ENCODE measurements at places on chromosomes 2 and 18. TPM values are rescaled to one million over a fixed set of nuclear protein-coding genes. Genes with fewer than 3 reads are reported as not detected.

VWC2L gene
- not detected for total RNA-seq

GRCh38 chr2:184444217-184444616 lies 154.1 kb upstream of the ZNF804A start:
- no peaks in the 10 kb centered on the region for H3K36me3 ChIP-seq
- H3K4me3 ChIP-seq: no peak overlapping the region
- H3K27ac ChIP-seq: no peak overlapping the region
- no peaks in the 10 kb centered on the region for H3K4me1 ChIP-seq

GRCh38 chr2:62263076-62263715 lies 67.3 kb downstream of the B3GNT2 start:
- peaks cover 3% of the 10 kb centered on the region for H3K4me1 ChIP-seq
- H3K27me3 ChIP-seq: no peaks in the 10 kb centered on the region
- H3K27ac ChIP-seq: no peak overlapping the region
- H3K36me3 ChIP-seq: no peaks in the 10 kb centered on the region

CACNB4 gene
- total RNA-seq: 0.41 TPM

DNA sequence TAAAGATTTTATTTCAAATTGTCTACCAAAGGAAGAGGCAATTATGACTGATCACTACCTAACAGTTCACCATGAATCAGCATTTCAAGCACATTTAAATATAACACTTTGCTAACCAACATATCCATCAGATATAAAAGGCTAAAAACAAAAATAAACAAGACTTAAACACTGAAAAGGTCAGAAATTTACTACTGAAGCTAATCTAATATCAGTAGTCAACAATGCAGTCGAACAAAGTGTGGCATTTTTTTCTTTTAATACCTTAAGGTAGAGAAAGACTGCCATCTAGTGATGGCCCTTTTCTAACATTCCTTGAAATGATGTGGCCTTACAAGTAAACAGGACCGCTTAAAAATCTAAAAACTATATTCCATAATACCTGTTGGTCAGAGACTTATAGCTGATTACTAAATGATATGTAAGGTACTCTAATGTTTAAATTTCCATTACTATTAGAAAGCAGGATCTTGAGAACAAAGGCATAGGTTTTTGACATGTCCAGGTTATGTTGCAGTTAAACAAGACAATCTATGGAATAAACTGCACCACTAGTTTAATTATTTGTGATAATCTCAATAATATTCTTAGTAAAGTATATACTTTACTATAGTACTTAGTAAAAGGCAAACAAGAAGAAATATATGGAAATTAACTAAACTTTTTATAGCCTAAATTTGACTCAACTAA lies 80.0 kb downstream of the EXOC6B start:
- H3K36me3 ChIP-seq: no peaks in the 10 kb centered on the region
- H3K4me1 ChIP-seq: no peaks in the 10 kb centered on the region
- no peaks in the 10 kb centered on the region for H3K27me3 ChIP-seq
- no peak overlapping the region for H3K27ac ChIP-seq

SCG2 gene
- not detected for total RNA-seq

LINC00305 gene
- total RNA-seq: not detected

GRCh38 chr2:14722904-14723570 lies 90.5 kb downstream of the LRATD1 start:
- H3K4me3 ChIP-seq: no peak overlapping the region
- no peaks in the 10 kb centered on the region for H3K36me3 ChIP-seq
- H3K4me1 ChIP-seq: no peaks in the 10 kb centered on the region
- no peaks in the 10 kb centered on the region for H3K27me3 ChIP-seq

ARHGAP28 gene
- not detected for total RNA-seq

DNA sequence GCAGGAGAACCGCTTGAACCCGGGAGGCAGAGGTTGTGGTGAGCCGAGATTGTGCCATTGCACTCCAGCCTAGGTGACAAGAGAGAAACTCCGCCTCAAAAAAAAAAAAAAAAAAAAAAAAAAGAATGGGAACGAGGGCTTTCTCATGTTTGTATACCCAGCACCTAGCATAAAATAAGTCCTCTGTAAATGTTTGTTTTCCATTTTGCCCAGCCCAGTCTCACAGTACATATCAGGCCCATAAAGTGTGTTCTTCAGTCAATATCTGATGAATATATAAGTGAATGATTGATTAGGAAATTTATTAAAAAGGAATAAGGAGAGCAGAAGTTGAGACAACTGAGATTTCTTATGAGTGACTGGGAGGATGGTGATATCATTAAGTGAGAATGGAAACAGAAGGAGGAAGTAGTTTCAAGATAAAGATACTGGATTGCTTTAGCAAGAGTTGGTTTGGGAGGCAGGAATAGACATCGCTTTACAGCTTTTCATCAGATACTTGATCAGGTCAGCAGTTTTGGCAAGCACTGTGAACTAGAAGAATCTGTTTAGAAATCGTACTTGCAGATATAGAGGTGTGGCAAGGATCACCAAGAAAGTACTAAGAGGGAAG lies 327.5 kb downstream of the KIAA1328 start:
- no peak for DNase-seq
- peaks cover 5% of the 10 kb centered on the region for H3K36me3 ChIP-seq
- H3K27me3 ChIP-seq: no peaks in the 10 kb centered on the region
- H3K4me1 ChIP-seq: peaks cover 2% of the 10 kb centered on the region

DNA sequence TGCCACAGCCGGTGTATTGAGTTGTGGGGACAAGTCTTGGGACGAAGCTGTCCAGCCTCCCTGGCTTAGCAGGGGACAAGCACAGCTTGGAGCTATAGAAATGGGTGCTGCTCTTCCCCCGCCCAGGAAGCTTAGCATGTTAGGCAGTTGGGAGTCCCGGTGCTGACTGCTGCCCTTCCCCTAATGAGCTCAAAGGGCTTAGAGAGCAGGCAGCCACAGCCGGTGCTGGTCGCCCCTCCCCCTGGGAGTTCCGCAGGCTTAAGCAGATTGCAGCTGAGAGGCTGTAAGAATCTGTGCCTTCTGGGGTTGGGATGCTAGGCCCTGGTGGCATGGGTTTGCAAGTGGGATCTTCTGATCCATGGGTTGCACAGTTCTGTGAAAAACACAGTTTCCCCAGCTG lies 237.3 kb downstream of the DCDC2C start:
- no peaks in the 10 kb centered on the region for H3K36me3 ChIP-seq
- H3K27ac ChIP-seq: no peak overlapping the region
- no peaks in the 10 kb centered on the region for H3K27me3 ChIP-seq
- H3K4me3 ChIP-seq: no peak overlapping the region
- DNase-seq: no peak

DNA sequence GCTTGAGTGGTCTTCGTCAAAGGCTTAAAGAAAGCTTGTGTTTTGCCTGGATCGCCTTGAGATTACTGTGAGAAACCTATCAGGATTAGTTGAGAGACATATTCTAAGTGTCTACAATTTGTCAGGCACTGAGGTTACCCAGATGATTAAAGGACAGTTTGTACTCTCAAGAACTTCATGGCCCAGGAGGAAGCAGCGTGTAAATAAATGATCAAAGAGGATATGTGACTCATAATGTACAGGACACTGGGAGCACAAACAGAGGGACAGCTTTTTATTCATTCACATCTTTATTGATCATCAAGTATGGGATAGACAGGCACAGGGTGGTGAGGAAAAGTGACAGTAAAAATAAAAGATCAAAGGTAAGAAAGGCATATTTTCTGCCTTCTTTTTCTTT lies 152.6 kb upstream of the FSHR start:
- no peaks in the 10 kb centered on the region for H3K36me3 ChIP-seq
- no peak for DNase-seq
- no peaks in the 10 kb centered on the region for H3K4me1 ChIP-seq
- no peaks in the 10 kb centered on the region for H3K27me3 ChIP-seq

- DNase-seq: no peak
- no peak overlapping the region for H3K4me3 ChIP-seq
- peaks cover 4% of the 10 kb centered on the region for H3K27me3 ChIP-seq
- no peak overlapping the region for H3K27ac ChIP-seq
- no peaks in the 10 kb centered on the region for H3K36me3 ChIP-seq
These were observed 67.6 kb downstream of the KIAA2012 start for GRCh38 chr2:202140522-202141252.

GRCh38 chr2:5175231-5175630 lies 517.0 kb upstream of the SOX11 start:
- H3K36me3 ChIP-seq: no peaks in the 10 kb centered on the region
- H3K4me3 ChIP-seq: no peak overlapping the region
- DNase-seq: no peak
- no peaks in the 10 kb centered on the region for H3K4me1 ChIP-seq

GRCh38 chr2:107932979-107933378 lies 53.3 kb upstream of the SLC5A7 start:
- peaks cover 6% of the 10 kb centered on the region for H3K27me3 ChIP-seq
- H3K4me3 ChIP-seq: no peak overlapping the region
- H3K36me3 ChIP-seq: no peaks in the 10 kb centered on the region
- H3K4me1 ChIP-seq: no peaks in the 10 kb centered on the region
- H3K27ac ChIP-seq: no peak overlapping the region

NDC80 gene
- total RNA-seq: 82.2 TPM

GRCh38 chr2:189659734-189660133 lies 1.5 kb upstream of the ASNSD1 start:
- H3K27me3 ChIP-seq: no peaks in the 10 kb centered on the region
- peak overlapping the region; percentile 55 for H3K27ac ChIP-seq
- DNase-seq: no peak
- H3K4me3 ChIP-seq: no peak overlapping the region
- H3K4me1 ChIP-seq: peaks cover 51% of the 10 kb centered on the region

DNA sequence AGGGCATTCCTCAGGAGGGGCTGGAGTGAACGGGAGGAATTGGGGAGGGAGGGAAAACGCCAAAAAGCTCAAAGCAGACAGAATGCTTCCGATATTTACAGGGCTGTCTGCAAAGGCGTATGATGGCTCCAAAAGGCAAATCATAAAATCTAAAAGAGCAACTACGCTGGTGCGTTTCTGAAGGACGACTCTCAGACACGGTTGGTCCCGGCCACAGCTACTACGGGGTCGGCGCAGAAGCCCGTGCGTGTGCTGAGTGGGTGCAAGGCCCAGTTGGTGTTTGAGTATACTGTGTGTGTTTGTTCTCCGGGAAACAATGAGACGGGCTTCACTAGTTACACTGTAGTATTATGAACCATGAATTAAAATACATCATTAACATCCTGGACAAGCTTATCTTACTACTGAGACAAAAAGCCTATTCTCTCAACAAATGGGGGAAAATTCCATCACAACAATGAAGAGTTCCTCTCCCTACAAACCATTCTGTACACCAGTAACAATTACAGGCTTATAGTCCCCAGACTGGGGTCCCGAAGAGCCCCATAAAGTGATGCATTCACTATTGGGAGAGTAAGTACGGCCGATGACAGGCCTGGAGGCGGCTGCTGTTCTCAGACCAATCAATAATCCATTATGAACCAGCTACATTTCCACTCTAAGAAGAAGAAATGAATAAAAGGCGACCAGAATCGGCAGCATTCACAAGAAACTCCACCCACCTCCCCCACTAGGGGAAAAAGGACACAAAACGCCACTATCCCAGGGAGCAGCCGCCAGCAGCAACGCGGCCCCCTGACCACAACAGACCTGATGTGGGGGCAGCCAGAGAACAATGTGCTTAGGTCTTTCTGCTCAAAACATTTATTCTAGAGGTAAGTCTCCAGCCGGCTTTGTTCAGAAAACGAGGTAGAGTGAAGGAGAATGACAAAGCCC lies 43.4 kb downstream of the ZNF516 start:
- H3K27ac ChIP-seq: peak overlapping the region; percentile 27
- H3K4me3 ChIP-seq: peak overlapping the region; percentile 73
- DNase-seq: peak; percentile 13
- peaks cover 42% of the 10 kb centered on the region for H3K4me1 ChIP-seq
- H3K36me3 ChIP-seq: no peaks in the 10 kb centered on the region

GRCh38 chr2:84694088-84694622 lies 177.9 kb downstream of the DNAH6 start:
- H3K4me3 ChIP-seq: peak overlapping the region; percentile 51
- no peaks in the 10 kb centered on the region for H3K27me3 ChIP-seq
- peak overlapping the region; percentile 74 for H3K27ac ChIP-seq
- H3K4me1 ChIP-seq: peaks cover 19% of the 10 kb centered on the region

DNA sequence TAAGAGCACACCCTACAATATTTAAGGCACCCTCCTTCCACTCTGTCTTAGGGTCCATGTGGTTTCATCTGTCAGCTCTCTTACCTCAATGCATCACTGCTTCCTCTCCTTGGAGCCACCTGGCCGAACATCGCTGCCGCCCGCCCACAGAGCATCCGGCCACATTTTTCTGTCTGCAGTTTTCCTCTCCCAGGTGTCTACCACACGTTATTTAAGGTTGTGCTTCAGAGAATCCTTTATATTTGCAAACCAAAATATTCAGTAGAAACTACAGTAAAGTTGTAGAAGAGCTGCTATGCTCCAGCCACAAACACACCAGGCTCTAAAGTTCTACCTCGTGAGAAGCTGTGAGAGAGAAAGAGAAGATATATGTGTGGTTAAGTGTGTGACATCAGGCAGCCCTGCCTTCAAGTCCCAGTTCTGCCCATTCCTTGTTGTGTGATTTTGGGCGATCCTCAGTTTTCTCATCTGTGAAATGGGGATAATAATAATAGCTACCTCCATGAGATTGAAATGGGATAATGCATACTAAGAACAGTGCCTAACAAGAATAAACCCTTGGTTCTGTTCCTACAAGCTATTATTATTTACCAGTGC lies 4.9 kb upstream of the STK17B start:
- peaks cover 66% of the 10 kb centered on the region for H3K4me1 ChIP-seq
- peak overlapping the region; percentile 99 for H3K4me3 ChIP-seq
- H3K27me3 ChIP-seq: no peaks in the 10 kb centered on the region
- peaks cover 31% of the 10 kb centered on the region for H3K36me3 ChIP-seq
- H3K27ac ChIP-seq: peak overlapping the region; percentile 90

DNA sequence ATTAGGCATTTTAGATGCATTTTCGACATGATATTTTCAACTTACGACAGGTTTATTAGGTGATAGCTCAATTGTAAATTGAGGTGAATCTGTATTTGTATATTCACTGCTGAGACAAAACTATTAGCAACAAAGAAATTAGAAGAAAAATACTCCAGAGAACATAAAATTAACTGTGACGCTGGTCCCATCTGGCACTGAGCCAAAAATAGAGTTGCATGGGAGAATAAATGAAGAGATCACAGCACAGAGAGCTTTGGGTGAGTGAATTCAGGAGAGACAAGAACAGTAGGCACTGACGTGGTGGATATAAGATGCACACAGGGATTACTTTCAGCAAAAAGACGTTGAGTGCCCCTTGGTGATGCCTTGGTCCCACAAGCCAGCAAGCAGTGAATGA lies 306.2 kb upstream of the RAB6C start:
- DNase-seq: no peak
- H3K4me1 ChIP-seq: no peaks in the 10 kb centered on the region
- no peak overlapping the region for H3K27ac ChIP-seq

- no peak for DNase-seq
- no peaks in the 10 kb centered on the region for H3K27me3 ChIP-seq
- no peak overlapping the region for H3K27ac ChIP-seq
- no peaks in the 10 kb centered on the region for H3K36me3 ChIP-seq
These were observed 169.2 kb downstream of the KLHL29 start for GRCh38 chr2:23554054-23554697.

All from activated CD8-positive, alpha-beta T cell treated with anti-CD3 and anti-CD28 coated beads for 36 hours (primary cell).